ENCODE measurements at places on chromosomes 16 and 17. TPM values are rescaled to one million over a fixed set of nuclear protein-coding genes. Genes with fewer than 3 reads are reported as not detected.

The ITGB4 gene
- total RNA-seq = 169 TPM

The MT1H gene
- total RNA-seq = not detected

The ADAD2 gene
- total RNA-seq = not detected

The TPPP3 gene
- total RNA-seq = 28.2 TPM

The TBC1D26 gene
- total RNA-seq = 4.2 TPM

The ACSM3 gene
- total RNA-seq = 70.2 TPM

The LASP1 gene
- 69.0 TPM for total RNA-seq

The EVPLL gene
- 16.7 TPM for total RNA-seq

The LMF1 gene
- 26.0 TPM for total RNA-seq

The FOXF1 gene
- 26.0 TPM for total RNA-seq

DNA sequence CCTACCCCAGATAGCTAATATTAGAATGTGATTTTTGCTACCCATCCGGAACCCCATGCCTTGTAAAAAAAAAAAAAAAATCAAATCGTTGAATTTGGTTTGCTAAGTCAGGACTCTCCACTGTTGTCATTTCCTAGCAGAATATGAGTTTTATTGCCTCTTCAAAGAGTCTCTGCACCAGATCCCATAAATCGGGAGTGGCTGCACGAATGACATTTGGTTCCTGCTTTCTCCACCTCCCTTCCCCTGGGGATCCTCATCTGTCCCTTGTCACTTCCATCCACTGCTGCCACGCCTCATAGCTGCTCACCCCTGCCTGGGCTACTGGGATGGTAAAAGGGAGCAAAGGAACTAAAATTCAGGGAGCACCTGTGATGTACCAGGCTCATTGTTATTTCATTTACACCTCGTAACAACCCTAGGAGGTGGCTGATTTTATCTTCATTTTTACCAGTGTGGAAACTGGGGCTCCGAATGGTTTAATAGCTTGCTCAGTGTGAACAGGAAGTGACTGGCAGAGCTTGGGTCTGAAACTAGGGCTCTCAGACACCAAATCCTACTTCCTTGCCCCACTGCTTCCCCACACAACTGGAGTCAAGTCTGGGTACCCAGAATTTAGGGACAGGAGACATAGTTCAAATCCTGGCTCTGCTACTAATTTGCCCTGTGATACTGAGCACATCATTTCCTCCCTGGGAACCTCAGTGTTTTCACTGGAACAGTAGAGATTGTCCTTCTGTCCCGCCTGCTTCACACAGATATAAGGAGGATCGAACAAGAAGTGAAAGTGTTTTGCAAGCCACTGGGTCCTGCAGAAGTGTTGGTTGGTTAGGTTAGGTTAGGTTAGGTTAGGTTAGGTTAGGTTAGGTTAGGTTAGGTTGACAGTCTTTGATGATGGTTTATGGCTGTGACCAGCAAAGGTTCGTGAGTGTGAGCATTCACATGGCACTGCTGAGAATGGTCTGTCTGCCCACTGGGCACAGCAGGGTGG, 585 bp upstream of the KRT36 start:
- DNase-seq = no peak

GRCh38 chr17:44167181-44167861, 3.2 kb upstream of the ASB16 start:
- no peak for DNase-seq

DNA sequence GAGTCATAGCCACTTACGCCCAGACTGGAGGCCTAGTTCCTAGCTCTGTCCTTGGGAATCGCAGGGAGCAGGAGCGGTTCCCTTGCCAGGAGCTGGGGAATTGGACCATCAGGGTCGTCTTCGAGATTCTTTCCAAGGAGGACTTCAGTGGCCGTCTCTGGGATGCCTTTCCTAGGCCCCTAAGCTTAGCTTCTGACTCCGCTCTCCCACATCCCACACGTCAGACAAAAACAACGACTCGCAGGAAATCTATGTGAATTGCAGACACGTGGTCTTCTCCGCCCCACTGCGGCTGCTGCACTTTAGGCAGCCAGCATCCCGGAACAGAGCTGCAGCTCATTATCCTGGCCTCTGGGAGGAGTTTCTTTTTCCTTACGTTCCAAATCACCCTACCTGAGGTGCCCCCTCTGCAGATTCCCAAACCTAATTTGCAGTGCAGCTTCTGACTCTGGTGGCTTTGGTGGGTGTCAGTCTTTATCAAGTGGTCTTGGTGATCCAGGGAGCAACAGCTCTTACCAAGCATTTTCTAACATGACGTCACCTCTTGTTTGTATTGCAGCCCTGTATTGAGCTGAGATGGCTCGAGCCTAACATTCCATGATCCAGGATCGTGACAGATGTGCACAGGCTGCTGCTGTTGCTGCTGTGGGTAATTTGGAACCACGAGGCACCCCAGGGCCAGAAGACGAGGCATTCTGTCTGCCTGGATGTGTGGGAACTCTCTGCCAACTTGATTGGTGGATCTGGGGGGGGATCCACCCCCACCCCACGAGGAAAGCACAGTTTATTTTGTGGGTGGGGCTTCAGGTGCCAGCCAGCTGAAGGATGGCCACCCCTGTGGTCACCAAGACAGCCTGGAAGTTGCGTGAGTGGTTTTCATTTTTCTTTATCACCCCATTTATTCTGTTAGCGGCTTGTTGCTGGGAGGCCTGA, 1.1 kb downstream of the KATNB1 start:
- DNase-seq = no peak

- no peak for DNase-seq
Measured at GRCh38 chr16:711548-712320, 3.2 kb upstream of the METRN start.

- no peak for DNase-seq
Measured at GRCh38 chr16:75908331-75909117, 182.2 kb upstream of the CPHXL start.

DNA sequence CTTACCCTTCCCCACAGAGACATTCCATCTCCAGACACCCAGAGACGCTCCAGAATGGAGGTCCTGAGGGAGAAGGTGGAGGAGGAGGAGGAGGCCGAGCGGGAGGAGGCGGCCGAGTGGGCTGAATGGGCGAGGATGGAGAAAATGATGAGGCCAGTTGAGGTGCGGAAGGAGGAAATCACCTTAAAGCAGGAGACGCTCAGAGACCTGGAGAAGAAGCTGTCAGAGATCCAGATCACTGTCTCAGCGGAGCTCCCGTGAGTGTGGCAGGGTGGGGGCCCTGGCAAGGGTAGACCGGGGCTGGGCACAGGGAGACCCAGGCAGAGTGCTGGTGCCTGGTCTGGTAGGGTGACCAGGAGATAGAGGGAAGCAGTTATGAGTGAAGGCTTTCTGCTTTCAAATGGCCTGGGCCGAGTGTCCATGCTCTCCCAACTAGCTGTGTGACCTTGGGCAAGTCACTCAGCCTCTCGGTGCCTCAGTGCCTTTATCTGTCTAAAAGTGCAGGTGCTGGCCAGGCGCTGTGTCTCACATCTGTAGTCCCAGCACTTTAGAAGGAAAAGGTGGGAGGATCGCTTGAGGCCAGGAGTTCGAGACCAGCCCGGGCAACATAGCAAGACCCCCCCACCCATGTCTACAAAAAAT, 3.4 kb downstream of the DRC7 start:
- no peak for DNase-seq

GRCh38 chr17:14337596-14338079, 36.8 kb downstream of the HS3ST3B1 start:
- no peak for DNase-seq

- DNase-seq = no peak
Measured at GRCh38 chr16:26598061-26598460, 468.7 kb upstream of the C16orf82 start.

DNA sequence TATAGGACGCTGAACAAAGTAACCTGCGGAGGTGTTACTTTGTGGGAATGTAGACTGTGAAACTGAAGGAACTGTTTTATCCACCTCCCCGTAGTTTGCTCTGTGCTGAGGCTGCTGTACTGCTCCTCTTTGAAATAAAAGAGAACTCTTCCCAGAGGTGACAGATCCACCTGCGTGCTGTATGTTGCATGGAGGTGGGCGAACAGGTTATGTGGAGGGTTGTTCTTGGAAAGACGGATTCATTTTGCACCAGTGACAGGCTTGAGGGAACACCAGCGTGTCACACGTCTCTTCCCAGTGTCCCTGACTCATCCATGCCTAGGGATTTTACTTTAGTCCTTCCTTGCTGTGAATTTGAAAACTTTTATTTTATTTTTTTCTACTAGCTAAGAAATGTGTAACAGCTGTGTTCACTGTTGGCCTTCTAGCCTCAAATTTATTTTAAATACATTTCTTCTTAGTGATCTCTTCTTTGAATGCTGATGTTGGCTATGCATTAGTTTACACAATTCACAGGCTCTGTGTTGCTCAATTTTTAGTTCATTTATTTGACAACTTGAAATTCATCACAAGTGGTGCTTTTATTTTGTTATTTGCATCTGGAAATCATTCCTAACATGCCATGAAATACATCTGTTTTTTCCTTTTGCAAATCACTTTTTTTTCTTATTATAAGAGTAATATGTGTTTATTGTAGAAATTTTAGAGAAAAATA, 512.4 kb downstream of the CDH13 start:
- no peak for DNase-seq

- no peak for DNase-seq
Measured at GRCh38 chr17:18011286-18011685, 27.7 kb downstream of the ATPAF2 start.

GRCh38 chr17:14094676-14095601, 25.6 kb downstream of the COX10 start:
- DNase-seq = no peak

- no peak for DNase-seq
Measured at GRCh38 chr16:14232106-14232864, 161.2 kb downstream of the MRTFB start.

- DNase-seq = no peak
Measured at GRCh38 chr17:59914274-59914854, 21.4 kb downstream of the RPS6KB1 start.

GRCh38 chr17:11644265-11645212, 46.3 kb downstream of the DNAH9 start:
- DNase-seq = peak; percentile 40

DNA sequence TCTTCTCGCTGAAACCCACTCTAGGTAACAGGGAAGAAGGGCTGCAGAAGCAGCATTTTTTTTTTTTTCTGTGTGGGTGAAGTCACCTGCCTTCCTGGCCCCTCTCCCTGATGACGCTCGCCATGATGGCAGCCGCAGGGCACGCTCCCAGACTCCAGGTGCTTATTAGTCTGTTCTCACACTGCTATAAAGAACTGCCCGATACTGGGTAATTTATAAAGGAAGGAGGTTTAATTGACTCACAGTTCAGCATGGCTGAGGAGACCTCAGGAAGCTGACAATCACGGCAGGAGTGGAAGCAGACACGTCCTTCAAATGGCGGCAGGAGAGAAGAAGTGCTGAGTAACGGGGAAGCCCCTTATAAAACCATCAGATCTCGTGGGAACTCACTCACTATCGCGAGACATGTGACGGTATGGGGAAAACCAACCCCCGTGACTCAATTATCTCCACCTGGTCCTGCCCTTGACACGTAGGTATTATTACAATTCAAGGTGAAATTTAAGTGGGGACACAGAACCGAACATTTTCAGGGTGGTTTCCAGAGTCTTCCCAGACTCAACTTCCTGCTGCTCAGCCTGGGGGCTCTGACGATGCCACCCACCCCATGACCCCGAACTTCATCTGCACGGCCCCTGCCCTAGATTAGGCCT, 34.9 kb upstream of the NLRP1 start:
- DNase-seq = no peak

GRCh38 chr17:1690544-1691221, 6.0 kb upstream of the PRPF8 start:
- DNase-seq = no peak

DNA sequence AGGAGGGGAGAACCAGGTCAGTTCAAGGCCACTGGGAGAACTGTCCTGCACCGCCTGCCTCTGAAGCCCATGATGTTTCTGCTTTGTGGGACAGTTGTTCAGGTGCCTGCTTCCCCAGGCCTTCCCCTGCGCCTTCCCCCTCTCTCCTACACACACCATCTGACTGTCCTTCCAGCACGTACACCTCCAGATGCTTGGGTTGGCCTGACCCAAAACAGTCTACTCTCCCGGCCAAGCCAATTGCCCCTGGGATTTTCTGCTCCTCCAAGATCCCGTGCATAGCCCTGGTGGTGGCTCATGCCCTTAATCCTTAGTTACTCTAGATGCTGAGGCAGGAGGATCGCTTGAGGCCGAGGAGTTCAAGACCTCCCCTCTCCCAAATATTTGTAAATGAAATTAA, 684 bp upstream of the RSAD1 start:
- no peak for DNase-seq

DNA sequence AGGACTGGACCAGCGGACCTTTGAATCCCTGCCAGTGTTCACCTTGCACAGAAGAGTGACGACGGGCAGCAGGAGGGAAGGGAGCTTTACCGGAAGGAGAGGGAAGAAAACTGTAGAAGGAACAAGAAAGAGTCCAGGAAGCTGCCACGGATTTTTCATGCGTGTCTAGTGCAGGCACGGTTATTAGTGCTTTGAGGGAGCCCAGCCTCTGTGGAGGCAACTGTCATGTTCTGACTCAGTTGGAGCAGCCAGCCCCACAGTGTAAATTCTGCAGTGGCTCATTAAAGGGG, 6.5 kb upstream of the HOXB13 start:
- no peak for DNase-seq

DNA sequence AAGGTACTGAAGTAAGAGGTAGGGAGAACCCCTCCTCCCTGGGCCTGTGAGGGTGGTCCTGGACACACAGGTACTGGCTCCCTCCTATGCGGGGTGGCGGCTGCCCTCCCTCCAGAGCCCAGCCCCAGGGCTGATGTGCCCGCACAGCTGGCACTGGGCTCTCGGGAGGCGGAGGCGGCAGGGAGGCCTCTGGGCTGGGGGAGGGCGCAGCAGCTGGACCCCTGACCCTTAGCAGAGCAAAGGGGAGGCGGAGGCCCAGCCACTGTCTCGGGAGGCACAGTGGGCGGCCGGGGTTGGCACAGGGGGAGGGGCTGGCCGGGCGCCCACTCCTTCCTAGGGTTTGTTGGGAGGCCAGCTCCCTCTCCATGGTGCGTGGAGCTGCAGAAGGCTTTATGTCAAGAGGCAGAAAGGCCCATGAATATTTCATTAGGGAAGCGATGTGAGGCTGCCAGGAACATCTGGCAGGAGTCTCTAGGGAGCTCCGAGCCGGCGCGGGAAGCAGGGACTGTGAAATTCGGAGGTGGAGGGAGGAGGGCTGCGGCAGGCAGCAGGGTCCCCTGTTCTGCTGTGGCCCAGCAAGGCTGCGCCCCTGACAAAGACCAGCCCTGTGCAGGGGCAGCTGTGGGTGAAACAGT, 44.1 kb upstream of the ACSF3 start:
- no peak for DNase-seq
